Sciatic nerve (tissue), 2 donors: ENCODE measurements at places on chromosomes 2 and 18. TPM values are rescaled to one million over a fixed set of nuclear protein-coding genes. Genes with fewer than 3 reads are reported as not detected.

- no peak for DNase-seq
Observed at GRCh38 chr2:25548601-25549000, 124.8 kb downstream of the DTNB start.

DNA sequence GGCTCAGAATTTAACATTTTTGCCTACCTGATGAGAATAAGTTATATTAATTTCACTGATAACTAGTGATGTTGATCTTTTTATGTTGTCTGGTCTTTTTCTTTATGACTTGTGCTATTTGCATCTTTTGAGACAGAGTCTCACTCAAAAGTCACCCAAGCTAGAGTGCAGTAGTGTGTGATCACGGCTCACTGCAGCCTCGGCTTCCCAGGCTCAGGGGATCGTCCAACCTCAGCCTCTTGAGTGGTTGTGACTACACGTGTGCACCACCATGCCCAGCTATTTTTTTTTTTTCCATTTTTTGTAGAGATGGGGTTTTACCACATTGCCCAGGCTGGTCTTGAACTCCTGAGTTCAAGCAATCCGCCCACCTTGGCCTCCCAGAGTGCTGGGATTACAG, 7.5 kb downstream of the SMCHD1 start:
- no peak for DNase-seq

GRCh38 chr18:57864615-57865121, 61.6 kb upstream of the ATP8B1 start:
- no peak for DNase-seq

GRCh38 chr2:11790228-11790627, 43.8 kb downstream of the LPIN1 start:
- DNase-seq, result no peak

The ANKRD23 gene
- 8.3 TPM for total RNA-seq

DNA sequence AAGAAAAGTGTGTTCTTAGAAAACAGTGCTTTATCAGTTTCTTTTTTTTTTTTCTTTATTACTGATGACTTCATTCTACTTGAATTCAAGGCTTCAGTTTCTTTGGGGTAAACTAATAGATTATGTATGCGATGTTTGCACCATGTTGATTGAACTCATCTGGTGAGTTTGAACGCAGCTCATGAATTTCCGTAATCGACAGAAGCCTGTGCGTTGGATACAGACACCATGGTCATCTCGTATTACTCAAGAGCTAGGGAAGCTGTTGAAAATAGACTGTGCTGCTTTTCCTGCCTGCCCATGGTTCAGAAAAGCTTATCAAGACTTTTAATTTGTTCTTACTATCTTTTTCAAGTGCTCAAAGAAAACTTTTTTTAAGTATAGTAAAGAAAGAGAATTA, 185.5 kb upstream of the NRP2 start:
- no peak for DNase-seq
